ENCODE measurements at places on chromosomes 6 and 20. TPM values are rescaled to one million over a fixed set of nuclear protein-coding genes. Genes with fewer than 3 reads are reported as not detected.

GRCh38 chr20:63890201-63890576, 4.7 kb upstream of the DNAJC5 start:
- DNase-seq: no peak

- DNase-seq: no peak
Observed at GRCh38 chr20:37395921-37396415, 50.0 kb downstream of the SRC start.

DNA sequence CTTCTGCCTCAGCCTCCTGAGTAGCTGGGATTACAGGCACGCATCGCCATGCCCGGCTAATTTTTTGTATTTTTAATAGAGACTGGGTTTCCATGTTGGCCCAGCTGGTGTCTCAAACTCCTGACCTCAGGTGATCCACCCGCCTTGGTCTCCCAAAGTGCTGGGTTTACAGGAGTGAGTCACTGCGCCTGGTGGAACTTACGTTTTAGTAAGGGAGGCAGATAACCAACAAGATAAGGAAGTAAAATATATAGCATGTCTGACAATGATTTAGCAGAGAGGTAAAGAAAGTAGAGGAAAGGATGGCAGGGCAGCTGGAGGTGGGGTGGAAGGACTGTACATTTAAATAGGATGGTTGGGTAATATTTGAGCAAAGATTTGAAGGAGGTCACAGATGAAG, 12.8 kb upstream of the MYMX start:
- DNase-seq: no peak

- no peak for DNase-seq
Observed at GRCh38 chr6:52132292-52132691, 44.9 kb upstream of the PKHD1 start.

DNA sequence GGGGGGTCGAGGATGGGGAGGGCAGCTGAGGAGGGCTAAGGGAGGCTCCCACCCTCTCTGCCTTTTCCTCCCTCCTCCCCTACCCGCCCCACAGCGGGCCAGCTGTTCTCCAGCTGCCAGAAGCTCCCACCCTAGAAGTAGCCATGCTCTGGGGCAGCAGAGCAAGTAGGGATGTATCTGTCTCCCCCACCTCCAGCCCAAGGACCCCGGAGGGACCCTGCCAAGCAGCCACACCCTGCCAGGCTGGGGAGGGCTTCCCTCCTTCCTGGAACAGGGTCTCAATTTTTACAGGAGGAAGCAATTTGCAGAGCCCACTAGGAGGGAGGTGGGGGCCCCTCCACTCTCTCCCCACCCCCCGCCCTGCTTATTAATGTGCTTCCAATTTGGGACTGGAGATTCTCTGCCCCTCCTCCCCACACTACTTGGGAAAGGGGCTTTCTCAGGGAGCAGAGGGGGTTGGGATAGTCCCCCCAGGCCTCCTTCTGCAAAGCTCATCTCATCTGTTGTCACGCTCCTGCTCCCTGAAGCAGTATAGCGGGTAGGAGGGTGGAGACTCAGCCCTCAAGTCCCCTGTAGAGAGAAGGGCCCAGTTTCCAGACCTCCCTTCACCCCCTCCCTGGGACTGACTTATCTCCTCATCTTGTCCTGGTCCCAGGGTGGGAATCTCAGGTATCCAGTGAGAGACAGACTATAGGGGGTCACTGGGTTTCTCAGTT, 4.5 kb downstream of the TEAD3 start:
- DNase-seq: no peak

DNA sequence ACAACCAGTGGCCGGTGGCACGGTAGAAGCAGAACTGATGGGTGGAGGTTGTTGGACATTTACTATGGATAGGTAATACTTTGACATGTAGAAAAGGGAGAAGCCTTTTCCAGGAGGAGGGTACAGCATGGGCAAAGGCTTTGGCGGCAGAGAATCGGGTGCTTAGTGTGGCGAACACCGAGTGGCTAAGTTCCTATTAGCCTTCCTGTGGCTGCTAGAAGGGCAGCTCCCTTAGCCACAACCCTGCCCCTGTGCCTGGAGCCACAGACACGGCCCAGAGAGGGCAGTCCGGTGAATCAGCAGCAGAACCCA, 37.9 kb upstream of the TGM2 start:
- no peak for DNase-seq

DNA sequence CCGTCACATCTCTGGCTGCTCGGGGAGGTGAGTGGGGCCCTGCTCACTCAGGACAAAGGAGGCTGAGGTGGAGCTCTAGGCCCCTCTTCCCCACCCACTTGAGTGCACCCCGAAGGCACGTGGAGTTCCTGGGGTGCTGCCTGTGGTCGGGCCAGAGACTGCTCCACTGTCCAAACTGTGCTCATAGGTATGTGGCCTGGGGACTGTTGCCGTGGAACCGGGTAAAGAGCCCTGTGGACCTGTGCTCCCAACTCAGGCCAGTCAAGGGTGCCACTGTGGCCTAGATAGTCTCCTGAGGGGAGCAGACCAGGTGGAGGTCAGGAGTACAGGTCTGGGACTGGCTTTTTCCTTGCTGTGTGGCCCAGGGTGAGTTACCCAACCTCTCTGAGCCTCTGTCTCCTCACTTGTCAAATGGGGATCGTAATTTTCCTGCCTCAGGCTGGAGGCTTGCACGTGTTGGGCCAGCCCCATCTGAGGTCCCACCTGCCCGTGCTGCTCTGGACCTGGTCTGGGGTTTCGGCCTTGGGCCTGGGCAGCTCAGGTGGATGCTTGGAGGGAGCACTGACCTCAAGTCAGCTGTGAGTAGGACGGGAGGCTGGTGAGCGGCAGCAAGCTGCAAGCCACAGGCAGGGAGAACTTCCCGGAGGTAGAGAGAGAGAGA, 12.4 kb upstream of the NPBWR2 start:
- no peak for DNase-seq

GRCh38 chr20:33549229-33549999, 59.5 kb downstream of the CBFA2T2 start:
- no peak for DNase-seq

- no peak for DNase-seq
Observed at GRCh38 chr6:88004707-88005106, 42.9 kb upstream of the SPACA1 start.

GRCh38 chr6:126767711-126768110, 350.8 kb upstream of the RSPO3 start:
- no peak for DNase-seq

- DNase-seq: no peak
Observed at GRCh38 chr6:49072146-49072545, 390.9 kb downstream of the MMUT start.

The TFAP2B gene
- polyA plus RNA-seq: 0.20 TPM

The CNR1 gene
- 3.4 TPM for polyA plus RNA-seq

The GSTA1 gene
- polyA plus RNA-seq: 0.24 TPM

The COL19A1 gene
- polyA plus RNA-seq: 4.6 TPM
